ENCODE measurements at places on chromosomes 5 and 9.

GRCh38 chr9:110408598-110408997 is 70.9 kb upstream of the TXNDC8 start:
- no peak for DNase-seq

GRCh38 chr9:112125951-112126388 is 49.1 kb downstream of the SUSD1 start:
- DNase-seq = no peak

DNA sequence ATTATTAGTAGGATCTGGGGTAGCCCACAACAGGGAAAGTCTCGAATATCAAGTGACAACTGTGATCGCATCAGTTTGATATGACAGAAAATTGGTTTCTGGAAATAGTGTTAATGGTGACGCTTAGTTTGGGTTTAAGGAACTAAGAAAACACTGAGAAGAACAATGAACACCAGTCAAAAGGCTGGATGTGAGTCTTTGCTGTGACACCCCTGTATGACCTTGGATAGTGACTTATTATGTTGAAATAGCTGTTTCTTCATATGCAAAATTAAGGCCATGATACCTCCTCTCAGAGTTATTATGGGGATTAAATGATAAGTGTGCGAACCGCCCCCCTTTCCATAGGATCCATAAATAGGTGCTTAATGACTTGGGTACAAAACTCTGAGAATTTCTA is 926 bp downstream of the DNAJC25 start:
- DNase-seq = no peak

GRCh38 chr5:151903243-151903653 is 21.4 kb downstream of the GLRA1 start:
- DNase-seq = no peak

- no peak for DNase-seq
Measured at GRCh38 chr9:128565578-128565977, 13.2 kb downstream of the SPTAN1 start.

DNA sequence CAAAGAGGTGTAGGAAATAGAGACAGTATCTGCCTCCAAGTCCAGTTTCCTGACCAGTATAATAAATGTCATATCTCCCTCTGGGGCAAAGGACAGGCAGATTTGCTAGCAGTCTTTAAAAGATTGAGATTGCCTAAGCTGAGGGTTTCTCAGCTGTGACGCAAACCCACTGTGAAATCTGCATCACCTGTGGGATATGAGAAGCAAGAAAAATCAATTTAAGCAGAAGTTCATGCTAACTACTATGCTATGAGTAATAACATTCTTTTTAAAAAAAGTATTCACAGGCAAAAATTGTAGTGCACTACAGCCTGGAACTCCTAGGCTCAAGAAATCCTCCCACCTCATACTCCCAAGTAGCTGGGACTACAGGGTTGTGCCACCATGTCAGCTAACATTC is 168.1 kb upstream of the POC5 start:
- DNase-seq = no peak

DNA sequence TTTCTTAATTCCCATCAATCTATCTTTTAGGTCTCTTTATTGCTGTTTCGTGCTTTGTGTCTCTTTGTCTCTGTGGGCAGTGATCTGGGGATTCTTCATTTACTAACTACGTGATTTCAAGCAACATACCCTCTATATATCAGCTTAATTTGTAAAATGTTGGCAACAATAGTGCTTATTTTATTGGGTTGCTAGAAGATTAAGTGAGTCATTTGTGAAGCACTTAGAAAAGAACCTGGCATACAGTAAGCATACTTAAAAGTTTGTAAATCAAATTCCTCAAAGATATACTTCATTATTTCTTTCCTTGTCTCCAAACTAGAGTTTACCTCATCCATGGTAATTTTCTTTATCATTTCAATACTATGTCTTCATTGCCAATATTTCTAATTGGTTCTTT is 669.7 kb downstream of the MAT2B start:
- DNase-seq = no peak

- no peak for DNase-seq
Measured at GRCh38 chr5:85268194-85268593, 883.5 kb upstream of the EDIL3 start.

DNA sequence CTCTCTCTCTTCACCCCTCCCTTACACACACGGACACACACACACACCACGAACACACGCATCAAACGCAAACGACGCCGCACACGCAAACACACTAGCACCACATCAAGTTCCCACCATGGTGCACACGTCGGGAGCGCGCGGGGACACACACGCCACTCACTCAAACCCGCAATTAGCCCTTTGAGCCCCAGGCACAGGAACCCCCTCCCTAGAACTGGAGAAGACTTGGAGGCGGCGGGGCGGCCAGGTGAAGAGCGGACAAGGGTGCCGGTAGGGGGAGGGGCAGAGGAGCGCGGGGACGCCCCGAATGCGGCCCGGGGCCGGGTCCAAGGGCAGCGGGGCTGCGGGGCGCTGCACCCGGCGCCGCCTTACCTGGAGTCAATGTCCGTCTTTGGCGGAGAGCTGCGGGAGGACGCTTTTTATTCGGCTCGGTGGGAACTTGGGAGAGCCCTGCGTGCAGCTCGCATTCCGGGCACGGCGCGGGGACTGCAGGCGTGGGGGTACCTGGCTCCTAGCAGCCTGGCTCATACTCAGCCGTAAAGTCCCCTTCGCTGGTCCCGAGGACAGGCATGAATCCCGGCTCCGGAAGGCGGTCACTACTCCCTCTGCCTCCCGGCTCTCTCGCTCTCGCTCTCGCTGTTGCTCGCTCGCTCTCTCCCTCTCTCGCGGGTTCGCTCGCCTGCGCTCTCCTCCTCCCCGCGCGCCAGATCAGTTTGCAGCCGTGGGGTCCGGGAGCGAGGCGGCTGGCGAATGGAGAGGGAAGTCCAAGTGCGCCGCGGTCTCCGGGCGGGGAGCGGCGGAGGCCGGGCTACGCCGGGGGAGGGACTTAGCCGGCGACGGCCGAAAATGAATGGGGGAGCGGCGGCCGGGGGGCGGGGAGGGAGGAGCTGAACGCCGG is at the start of gene BRINP1:
Gene BRINP1, minus strand, starts transcription at position 755 of the 901 bp plus-strand sequence. CDS start 56,080 bp downstream, outside the sequence.
- DNase-seq = no peak

DNA sequence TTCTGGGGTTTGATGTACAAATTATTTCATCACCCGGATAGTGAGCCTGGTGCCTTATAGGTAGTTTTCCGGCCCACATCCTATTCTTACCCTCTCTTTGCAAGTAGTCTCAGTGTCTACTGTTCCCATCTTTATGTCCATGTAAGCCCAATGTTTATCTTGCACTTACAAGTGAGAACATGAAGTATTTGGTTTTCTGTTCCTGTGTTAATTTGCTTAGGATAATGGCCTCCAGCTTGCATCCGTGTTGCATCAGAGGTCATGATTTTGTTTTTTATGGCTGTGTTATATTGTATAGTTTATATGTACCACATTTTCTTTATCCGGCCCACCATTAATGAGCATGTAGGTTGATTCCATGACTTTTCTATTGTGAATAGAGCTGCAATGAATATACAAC is 136.5 kb downstream of the PRR16 start:
- DNase-seq = no peak

DNA sequence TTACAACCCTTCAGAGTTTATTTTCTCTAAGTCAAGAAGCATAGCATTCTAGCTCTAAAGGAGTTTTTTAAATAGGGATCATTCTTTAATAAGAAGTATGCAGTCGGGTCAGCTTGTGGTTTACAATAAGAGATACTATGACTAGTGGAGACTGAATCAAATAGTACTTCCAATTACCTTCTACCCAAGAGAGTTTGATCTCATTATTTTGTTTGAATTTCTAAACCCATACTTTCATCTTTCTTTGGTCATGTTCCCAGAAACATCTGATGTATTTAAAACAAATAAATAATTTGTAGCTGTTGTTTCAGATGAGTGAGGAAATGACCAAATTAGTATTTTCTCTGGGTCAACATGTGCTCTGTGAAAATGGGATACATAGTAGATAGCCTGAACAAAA is 160.2 kb upstream of the CDH6 start:
- no peak for DNase-seq

DNA sequence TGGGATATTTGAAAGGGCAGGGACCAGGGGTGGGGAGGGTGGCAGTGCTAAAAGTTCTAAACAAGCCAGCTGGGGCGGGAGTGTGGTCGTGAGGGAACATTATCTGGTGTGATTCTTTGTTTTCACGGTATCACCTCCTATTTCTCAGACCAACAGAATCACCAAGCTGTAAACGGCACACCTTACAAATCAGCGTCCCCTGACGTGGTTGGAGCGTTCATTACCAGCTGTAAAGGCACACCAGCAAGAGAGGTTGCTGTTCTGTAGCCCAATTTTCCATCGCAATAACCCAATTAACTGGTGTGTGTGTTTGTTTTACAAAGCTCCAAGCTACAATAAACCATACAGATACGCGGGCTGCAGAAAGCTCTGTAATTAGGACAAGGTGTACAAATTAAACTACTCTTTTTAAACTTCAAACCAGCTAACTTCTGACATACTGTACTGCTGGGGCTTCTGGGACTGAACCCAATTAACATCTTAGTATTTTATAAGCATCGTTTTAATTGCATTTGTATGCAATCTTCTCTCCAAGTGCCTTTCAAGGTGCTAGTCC is 303.6 kb upstream of the CLINT1 start:
- no peak for DNase-seq

DNA sequence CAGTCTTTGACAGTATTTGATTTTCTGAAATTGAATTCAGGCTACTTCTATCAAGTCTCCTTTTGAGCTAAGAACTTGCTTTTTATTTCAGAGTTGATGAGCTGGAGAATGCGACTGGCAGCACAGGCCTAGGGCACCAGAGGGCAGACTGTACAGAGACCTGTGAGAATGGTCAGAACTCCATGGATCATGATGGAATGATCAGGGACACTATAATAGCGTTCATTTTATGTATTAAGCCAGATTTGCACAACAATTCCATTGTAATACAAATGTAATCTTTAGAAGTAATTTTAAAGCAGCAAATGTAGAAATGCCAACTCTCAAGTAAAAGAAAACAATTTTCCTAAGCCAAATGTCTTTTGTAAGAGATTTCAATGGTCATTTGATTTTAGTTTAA is 902.4 kb downstream of the NR2F1-AS1 start:
- DNase-seq = no peak

DNA sequence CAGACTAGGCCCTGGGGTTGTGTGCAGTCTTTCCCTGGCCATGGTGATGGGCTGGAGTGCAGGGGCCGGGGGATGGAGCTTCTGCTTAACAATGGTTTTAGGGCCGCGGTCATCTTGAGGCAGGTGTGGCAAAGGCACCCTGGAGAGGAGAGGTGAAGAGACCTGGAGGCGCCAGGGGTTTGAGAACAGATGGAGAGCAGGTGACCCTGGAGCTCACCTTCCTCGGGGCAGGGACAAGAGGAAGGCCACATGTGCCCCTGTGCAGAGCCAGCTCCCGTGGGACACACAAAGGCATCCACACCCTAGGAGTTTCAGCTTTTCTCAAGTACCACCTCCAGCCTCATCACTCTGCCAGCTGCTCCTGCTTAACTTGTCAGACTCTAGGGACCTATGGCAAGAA is 46.4 kb upstream of the SH3GL2 start:
- DNase-seq = no peak

DNA sequence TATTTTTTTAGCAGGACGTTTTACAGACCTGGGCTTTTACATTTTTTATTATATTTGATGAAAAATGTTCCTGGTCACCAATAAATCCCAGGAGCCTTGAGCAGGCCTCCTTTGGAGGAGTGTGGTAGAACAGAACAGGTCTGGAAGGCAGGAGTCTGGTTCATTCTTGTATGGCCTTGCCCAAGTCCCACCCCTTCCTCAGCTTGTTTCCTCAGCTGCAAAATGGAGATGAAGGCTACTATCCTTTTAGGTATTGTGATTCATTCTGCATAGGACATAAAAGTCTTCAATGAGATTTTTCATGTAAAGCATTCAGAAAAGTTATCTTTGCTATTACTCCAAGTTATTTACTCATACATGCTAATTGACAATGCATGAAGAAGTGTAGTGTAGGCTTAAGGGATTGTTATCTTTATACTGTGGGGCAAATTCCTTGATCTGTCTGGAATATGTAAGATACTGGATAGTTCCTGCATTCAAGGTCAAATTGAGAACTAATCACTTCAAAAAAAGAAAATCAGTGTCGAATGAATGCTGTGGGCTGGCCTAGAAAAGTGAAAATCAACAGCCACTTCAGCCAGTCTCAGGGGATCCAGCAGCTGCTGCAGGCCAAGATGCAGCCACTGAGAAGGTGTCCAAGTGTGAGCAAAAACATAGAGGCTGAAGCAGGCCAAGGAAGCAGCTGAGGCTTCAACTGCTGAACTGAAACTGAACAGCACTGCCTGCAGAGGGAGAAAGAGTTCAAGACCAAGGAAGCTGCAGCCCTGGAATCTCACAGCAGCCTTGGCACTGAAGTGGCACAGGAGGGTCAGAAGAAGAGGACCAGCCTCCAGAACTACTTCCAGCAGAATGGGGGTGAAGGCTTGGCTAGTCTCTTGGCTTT is 15.5 kb upstream of the SLC36A3 start:
- DNase-seq = no peak

DNA sequence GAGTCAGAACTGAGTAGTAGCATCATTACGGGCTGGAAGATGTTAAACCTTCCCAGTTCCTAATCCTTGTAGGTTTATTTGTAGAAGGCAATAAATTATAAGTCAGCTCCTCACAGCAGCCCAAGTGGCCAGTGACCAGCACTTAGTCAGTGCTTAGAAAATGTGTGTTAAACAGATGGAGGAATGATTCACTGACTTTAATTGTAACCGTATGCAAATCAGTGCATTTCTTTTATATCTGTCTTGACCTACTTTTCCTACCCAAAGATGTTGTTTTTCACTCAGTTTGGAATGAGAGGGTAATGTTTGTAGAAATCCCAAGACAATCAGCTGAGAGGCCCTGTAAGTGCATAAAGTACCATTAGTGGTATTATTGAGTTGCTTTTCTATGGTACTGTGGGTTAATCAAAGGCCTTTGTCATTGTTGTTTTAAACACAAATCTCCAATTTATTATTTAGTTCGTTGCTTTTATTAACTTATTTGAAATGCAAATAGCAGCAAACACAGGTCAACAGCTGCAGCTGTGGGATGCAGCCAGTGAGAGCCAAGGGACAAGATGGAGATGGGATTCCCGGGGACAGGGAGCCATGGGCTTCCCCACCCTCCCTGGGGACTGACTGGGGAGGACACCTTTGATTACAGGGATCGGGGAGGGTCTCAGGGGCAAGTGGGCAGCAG is 49.8 kb downstream of the MAP1B start:
- no peak for DNase-seq

- no peak for DNase-seq
Measured at GRCh38 chr5:109247986-109248385, 161.8 kb downstream of the PJA2 start.

DNA sequence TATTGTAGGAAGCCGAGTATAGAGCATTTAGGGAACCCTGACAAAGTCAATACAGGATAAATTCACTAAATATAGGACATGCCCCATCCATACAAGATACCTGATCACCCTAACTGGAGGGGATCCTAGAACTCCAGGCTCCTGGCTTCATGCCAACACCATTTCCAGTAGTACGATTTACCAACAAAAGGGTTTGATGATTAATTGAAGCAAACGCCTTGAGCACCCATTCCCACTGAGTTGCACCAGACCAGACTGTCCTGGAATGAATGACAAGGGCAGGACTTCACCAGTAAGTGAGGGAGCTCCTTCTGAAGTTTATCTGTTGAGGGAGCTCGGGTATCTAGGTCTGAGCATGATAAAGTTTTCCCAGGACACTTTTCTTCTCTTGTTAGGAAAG is 327.2 kb upstream of the MSX2 start:
- no peak for DNase-seq

GRCh38 chr5:132325691-132326090 is 31.5 kb downstream of the SLC22A4 start:
- no peak for DNase-seq

GRCh38 chr9:37719526-37719925 is 34.1 kb upstream of the TRMT10B start:
- no peak for DNase-seq

- no peak for DNase-seq
Measured at GRCh38 chr5:67182301-67182790, 14.3 kb downstream of the CD180 start.

Measured in activated T-cell treated with anti-CD3 and anti-CD28 coated beads for 4 hours (primary cell).